NCI-H345 (cell line): ENCODE measurements at places on chromosomes 6 and 20.
A peak's percentile ranks its signal among the peaks of the same experiment; 100 is the strongest.

DNA sequence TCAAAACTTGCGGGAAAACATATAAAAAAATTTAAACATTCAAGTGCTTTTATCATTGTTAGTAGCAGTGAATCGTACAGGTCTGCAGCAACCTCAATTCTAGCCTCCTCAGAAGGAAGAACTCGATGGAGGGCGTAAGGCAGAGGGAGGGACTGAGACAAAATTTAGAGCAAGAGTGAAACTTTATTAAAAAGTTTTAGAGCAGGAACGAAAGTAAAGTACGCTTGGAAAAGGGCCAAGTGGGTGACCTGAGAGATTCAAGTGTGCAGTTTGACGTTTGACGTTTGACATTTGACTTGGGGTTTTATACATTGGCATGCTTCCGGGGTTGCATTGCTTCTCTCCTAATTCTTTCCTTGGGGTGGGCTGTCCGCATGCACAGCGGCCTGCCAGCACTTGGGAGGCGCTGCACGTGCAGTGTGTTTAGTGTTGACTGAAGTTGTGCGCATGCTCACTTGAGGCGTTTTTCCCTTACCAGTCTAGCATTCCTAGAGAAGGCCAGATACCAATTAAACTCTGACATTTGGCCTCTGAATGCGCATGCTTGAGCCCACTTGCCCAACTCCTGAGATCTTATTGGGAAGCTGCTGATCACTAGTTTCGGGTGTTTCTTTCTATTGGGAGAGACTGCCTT, 82.6 kb downstream of the TBX18 start:
- no peak for DNase-seq

- no peak for DNase-seq
Observed at GRCh38 chr6:12973386-12973785, 256.8 kb downstream of the PHACTR1 start.

GRCh38 chr6:24766680-24767462, 7.9 kb upstream of the GMNN start:
- peak; percentile 16 for DNase-seq

DNA sequence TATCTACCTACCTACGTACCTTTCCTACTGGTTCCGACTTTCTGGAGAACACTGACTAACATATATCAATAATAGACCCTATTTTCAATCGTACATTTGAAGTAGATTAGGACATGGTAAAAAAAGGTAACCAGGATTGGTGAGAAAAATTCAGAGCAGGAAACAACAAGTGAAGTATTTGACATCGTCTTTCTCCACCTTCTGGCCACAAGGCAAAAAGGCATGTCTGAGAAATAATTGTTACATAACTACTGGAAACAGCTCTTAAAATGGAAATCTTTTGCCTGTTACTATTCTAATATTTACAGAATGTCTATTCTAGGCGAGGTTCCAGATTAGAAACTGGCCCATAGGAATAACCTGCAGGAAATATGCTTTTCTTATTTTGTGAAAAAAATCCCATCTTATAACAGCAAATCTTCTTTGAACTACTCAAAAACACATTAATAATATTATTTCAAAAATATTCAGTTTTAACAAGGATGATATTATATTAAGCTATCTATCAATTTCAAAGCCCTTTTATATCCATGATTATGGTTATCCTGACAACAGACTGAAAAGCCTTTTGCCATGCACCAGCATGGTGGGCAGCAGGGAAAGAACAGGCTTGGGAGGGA, 80.8 kb downstream of the RCAN2 start:
- peak; percentile 43 for DNase-seq

- DNase-seq, result no peak
Observed at GRCh38 chr20:44448753-44449546, 26.7 kb upstream of the TTPAL start.

DNA sequence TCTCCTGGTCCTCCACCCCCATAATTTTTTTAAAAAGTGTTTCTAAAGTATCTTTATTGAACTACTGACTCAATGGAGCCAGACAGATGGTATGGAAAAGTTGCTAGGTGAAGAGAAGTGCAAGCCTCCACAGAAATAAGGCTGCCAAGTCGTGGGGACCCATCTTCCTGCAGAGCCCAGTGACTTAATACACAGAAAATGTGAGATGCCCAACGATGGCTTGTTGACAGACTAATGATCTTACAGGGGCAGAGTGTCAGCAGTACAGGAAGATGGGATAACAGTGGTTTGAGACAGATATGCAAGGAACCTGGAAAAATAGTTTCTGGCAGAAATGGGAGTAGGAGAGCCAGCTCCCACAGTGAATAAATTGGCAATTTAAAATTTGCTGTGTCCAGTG, 43.3 kb downstream of the FYN start:
- DNase-seq, result no peak

- no peak for DNase-seq
Observed at GRCh38 chr6:1105833-1106400, 206.0 kb upstream of the FOXQ1 start.

DNA sequence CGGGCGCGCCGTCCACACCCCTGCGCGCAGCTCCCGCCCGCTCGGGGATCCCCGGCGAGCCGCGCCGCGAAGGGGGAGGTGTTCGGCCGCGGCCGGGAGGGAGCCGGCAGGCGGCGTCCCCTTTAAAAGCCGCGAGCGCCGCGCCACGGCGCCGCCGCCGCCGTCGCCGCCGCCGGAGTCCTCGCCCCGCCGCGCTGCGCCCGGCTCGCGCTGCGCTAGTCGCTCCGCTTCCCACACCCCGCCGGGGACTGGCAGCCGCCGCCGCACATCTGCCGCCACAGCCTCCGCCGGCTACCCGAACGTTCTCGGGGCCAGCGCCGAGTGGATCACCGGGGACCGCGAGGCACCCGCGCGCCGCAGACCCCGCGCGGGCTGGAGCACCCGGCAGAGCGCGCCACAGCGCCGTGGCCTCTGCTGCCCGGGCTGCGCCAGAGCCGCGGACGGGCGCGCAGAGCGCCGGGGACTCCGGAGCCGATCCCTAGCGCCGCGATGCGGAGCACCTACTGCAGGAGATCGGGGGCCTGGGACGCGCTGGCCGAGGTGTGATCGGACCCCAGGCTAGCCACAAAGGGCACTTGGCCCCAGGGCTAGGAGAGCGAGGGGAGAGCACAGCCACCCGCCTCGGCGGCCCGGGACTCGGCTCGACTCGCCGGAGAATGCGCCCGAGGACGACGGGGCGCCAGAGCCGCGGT, at the start of gene BMP2:
BMP2 (plus strand) TSS at position 151 of the 692 bp plus-strand sequence. CDS start 2,441 bp downstream, outside the sequence.
- DNase-seq, result peak; percentile 71

DNA sequence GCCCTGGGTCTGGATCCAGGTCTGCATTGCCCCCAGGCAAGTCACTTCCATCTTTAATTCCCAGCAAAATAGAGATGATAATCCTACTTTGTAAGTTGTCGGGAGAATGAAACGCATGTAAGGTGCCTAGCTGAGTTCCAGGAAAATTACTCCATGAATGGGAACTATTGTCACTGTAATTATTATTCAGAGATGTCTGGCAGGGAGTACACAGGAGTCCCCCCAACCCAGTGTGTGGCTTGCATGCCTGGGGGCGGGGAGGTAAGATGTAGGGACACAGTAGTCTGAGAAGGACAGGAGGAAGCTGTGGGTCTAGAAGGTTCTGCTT, 85.4 kb downstream of the CD40 start:
- DNase-seq, result no peak

DNA sequence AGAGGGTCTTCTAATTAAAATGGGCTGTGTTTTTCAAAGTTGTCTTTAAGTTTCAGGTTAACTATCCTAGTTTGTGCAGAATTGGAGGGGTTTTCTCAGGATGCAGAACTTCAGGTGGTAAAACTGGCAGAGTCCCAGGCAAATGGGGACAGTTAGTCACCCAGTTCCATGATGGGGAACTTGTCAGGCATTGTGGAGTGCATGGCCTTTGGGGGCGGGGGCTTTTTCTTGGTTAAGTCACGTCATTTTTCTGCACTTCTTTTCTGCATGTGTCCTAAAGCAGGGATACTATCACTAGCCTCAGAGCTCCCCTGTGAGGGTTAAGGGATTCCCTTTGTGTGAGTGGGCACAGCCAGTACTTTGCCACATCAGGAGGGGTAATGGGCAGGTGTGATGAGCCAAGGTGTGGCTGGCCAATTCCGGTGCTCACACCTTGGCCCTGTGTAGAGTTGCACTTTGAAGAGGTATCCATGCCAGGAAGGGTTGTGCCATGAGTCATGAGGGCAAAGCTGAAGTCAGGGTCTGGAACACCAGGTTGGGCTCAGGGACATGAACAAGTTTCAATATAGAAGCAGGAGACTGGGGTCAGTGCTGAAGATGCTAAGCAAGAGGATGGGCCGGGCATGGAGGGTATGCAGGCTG, 126.0 kb upstream of the RREB1 start:
- DNase-seq, result no peak

DNA sequence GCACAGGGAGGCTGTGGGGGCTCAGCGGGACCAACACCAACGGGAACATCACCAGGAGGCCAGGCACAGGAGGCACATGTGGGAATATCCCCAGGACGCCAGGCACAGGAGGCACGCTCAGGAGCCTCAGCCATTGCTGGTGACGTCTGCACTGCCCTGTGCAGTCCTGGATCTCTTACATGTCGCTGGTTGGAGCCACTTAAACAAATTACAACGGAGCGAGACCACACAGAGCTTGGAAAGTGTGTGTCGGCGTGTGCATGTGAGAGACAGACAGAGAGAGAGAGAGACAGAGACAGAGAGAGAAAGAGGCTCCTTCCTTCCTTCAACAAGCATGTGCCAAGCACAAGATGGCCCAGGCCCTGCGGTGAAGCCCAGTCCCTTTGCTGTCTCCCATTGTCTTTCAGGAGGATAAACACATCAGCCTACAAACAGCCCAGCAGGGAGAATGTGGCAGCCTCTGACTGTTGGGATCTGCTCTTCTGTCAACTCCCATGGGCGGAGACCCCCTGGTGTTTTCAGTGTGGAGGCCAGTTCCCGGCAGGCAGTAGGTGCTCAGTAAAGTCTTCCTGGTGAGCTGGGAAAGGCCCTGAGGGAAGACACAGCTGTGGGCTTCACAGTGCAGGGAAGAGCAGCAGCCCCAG, 112.7 kb upstream of the THBS2 start:
- DNase-seq, result peak; percentile 68

DNA sequence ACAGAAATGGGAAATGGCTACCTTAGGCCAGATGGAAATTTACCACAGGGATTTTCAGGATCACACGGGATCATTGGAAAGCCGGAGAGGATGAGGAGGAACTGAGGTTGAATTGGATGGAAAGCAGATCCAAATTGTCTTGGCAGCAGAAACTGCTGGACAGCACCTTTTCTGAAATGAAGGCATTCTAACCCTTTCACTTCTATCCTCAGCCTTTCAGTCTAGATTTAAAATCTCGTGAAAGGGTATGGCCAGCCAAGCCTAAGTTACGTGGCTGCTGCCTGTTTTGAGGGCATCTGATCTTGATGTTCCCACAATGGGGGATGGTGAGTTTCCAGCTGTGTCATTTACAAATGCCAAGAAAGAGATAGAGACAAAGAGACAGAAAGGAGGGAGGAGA, 358.2 kb downstream of the KIF16B start:
- no peak for DNase-seq

GRCh38 chr6:167664678-167665660, 161.7 kb upstream of the AFDN start:
- no peak for DNase-seq

- no peak for DNase-seq
Observed at GRCh38 chr6:5300206-5300764, 39.0 kb downstream of the FARS2 start.

- DNase-seq, result no peak
Observed at GRCh38 chr6:150915880-150916265, 50.4 kb downstream of the MTHFD1L start.

GRCh38 chr20:3846378-3846739, 275 bp upstream of the MAVS start:
- no peak for DNase-seq
